ENCODE measurements at places on chromosomes 2 and 18. TPM values are rescaled to one million over a fixed set of nuclear protein-coding genes. Genes with fewer than 3 reads are reported as not detected.

GRCh38 chr2:39313575-39313974 lies 69.8 kb upstream of the CDKL4 start:
- no peaks in the 10 kb centered on the region for H3K4me1 ChIP-seq
- DNase-seq = no peak
- H3K36me3 ChIP-seq = peaks cover 6% of the 10 kb centered on the region
- H3K4me3 ChIP-seq = no peak overlapping the region
- no peak overlapping the region for H3K27ac ChIP-seq

DNA sequence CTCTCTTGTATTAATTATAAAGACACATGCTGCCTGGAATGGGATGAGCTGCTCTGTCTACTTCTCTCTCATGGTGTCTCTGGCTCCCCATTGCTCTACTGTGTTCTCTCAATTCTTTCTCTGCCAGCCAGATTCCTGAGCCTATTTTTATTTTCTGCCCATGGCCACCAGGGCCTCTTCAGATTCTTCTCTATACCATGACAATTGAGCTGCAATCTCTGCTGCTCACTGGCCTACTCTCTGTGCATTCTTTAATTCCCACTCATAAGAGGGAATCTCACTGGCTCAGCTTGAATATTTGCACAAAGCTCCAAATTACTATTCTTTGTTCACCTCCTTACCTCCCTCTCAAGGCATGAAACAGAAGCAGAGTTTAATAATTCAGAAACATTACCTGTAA lies 161.4 kb upstream of the GULP1 start:
- H3K36me3 ChIP-seq = no peaks in the 10 kb centered on the region
- H3K4me3 ChIP-seq = no peak overlapping the region
- no peak for DNase-seq
- no peaks in the 10 kb centered on the region for H3K4me1 ChIP-seq
- H3K27ac ChIP-seq = no peak overlapping the region

- no peak overlapping the region for H3K27ac ChIP-seq
- DNase-seq = no peak
- no peaks in the 10 kb centered on the region for H3K27me3 ChIP-seq
- H3K4me3 ChIP-seq = no peak overlapping the region
- peaks cover 12% of the 10 kb centered on the region for H3K4me1 ChIP-seq
- H3K36me3 ChIP-seq = no peaks in the 10 kb centered on the region
Observed at GRCh38 chr2:28160986-28161425, 231.7 kb upstream of the FOSL2 start.

DNA sequence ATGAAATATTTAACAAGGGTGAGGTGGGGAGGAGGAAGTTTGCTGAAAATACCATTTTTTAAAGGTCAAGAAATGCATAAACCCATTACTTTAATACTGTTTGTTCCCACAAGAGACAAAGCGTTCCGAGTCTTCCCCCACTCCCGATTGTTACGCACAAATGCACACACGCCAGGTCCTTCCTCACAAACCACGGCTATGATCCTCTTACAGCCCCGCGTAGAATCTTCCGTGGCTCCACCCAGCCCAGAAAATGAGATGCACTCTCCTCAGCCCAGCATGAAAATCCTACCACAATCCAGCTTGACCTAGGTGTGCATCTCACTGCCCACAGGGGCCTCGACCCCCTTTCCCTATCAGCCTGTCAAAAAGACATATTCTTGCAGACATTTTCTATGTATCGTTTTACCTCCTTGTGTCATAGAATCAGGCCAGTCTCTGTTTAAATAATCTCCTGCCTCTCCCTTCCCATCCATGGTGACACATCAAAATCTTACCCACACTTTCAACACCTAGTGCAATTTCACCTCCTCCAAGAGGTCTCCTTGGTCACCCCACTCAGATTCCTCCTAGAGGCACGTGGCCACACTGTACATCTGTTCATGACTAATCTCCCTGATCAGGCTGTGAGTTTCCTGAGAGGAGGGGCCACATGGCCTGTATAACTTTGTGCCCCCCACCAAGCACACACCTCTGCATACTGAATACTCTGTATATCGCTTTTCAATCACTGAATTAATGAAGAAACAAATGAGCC lies 491.0 kb upstream of the KLHL29 start:
- no peaks in the 10 kb centered on the region for H3K36me3 ChIP-seq
- DNase-seq = no peak
- no peak overlapping the region for H3K4me3 ChIP-seq
- H3K4me1 ChIP-seq = no peaks in the 10 kb centered on the region

ADGRF3 gene
- 0.17 TPM for total RNA-seq

C2orf78 gene
- not detected for total RNA-seq
